Neural crest cell (in vitro differentiated cells): ENCODE measurements at places on chromosomes 16 and 17.

DNA sequence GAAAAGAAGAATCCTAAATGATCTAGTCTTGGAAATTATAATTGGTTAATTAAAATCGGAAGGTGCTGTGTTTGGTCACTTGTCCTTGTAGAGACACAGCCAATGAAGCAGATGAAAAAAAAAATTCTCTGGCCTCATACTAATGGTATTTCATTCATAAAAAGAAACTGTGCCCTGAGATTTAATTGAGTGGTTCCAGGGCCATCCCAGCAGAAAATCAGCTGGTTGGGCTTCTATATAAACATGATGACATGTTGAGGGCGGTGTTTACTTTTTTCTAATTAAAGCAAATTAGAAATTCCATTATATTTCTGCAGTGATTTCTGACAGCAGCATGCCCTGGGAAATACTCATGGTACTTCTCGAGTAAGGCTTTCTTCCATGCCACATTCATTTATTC lies 191.9 kb upstream of the KCNJ16 start:
- DNase-seq = no peak

- DNase-seq = peak; percentile 20
These were observed 542 bp downstream of the KLHL36 start for GRCh38 chr16:84648595-84649510.

GRCh38 chr17:55149485-55149884 lies 115.3 kb upstream of the HLF start:
- DNase-seq = no peak

- DNase-seq = no peak
These were observed 2.7 kb upstream of the CAPNS2 start for GRCh38 chr16:55563797-55564196.

DNA sequence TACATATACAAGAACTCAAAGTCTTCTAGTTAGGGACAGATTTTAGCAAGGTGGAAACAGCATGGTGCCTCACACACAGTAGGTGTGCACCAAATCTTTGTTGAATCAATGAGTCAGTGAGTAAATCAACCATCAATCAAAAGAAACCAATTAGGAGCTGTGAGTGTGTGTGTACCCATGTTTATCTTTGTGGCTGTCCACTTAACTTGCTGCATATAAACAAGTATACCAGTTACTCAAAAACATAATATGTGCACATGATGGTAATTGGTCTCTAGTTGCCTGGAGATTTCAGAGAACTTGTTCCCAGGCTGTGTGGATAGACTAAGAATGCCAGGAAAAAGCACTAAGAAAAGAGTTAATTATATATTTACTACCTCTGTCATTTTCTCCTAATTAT lies 272.2 kb upstream of the CCL2 start:
- DNase-seq = no peak

GRCh38 chr16:1610899-1611632 lies 806 bp downstream of the IFT140 start:
- no peak for DNase-seq

DNA sequence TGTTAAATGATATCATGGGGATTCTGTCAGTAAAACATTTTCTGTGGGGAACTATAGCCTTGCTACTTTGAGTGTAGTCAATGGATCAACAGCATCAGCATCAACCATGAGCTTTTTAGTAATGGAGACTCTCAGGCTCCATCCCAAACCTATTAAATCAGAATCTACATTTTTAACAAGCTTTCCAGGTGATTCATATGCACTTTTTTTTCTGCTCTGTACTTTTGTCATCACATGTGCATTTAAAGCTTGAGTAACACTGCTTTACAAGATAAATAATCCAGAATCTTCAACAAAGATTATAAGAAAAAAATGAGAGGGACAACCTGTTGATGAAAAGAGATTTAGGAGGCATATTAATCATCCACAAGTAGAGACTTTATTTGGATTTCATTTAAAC lies 23.5 kb downstream of the NUP93 start:
- no peak for DNase-seq

DNA sequence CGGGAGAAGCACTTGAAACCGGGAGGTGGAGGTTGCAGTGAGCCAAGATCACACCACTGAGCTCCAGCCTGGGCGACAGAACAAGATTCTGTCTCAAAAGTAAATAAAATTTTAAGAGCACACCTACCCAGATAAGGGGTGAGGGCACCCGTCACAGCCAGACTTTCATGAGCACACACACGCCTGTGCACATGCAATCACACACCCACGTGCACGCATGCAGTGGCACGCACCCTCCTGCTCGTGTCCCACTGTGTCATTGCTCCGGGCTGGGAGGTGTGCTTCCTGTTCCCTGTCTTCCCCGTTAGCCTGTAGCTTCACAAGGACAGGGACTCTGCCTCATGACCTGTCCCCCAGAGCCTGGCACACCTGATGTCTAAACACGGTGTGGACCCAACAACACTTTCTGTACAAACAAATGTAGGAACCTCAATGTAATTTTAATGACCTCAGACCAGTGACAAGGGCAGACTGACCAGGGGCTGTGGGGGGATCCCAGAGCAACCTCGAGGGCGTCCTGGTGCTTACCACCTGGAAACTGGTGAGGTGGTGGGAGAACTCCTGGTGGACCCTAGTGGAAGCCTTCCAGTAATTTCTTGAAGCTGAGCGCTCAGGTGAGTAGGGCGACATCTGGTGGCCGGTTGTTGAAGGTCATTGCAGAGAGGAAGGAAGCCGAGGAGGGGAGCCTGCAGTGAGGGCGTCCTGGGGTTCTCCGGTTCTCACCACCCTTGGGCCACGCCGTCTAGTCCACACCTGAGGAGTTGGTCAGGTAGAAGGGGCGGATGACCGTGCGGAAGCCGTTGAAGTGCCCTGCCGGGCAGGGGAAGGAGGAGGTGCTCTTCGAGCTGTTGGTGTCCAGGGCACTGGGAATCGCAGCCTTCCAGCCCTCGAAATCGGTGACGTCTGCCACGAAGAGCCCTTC lies 8.6 kb downstream of the LGALS3BP start:
- DNase-seq = peak; percentile 91

DNA sequence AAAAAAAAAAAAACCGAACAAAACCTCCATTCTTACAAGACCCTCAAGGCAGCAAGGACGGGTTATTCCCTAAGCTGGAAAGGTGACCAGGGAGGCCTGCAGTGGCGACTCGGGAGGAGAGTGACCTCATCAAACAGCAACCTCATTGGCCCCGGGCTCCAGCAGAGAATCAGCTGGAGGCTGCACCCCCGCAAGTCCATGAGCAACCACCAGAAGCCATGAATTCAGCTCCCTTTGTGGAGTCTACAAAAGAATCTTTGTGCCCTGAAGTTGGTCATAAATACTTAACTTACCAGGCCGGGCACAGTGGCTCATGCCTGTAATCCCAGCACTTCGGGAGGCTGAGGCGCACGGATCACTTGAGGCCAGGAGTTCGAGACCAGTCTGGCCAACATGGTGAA lies 80.9 kb upstream of the CREBBP start:
- DNase-seq = peak; percentile 30

DNA sequence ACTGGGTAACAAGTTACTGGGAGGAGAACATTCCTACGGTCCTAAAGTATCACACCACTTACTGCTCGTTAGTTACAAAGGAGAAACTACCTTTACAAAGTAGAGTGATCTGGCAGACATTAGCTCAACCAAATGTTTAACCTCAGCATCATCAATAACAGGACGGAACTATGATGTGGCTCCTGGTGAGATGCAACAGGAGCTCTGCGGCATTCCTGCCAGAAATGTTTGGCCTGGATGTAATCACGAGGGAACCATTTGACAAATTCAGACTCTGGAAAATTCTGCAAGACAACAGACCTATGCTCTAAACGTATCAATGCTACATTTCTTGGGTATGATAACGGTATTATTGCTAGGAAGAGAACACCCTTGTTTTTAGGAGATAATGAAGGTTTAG lies 80.4 kb downstream of the MRM3 start:
- no peak for DNase-seq

DNA sequence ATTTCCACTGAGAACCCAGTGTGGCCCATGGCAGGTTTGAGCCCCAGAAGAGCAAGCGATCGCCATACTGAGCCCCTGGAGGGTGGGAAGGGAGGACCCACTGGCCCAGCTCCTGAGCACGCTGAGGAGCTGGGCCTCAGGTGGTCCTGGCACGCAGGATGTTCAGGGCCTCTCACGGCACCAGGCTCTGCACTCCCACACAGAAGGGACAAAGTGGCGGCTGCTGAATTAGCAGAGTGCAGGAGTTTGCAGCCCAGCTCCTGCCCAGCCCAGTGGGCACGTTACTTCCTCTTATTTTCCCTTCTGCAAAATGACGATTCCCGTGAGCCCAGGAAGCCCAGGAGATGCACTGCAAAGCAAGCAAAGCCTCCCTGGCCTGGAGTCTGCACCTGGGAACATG lies 42.3 kb upstream of the MTSS2 start:
- DNase-seq = no peak

- DNase-seq = no peak
These were observed 7.3 kb downstream of the ABI3 start for GRCh38 chr17:49217651-49218413.

- no peak for DNase-seq
These were observed 308.2 kb upstream of the GOT2 start for GRCh38 chr16:59042301-59042700.

- DNase-seq = no peak
These were observed 13.3 kb downstream of the GGA2 start for GRCh38 chr16:23496821-23497542.

GRCh38 chr16:3698941-3699340 lies 18.4 kb downstream of the TRAP1 start:
- DNase-seq = no peak

DNA sequence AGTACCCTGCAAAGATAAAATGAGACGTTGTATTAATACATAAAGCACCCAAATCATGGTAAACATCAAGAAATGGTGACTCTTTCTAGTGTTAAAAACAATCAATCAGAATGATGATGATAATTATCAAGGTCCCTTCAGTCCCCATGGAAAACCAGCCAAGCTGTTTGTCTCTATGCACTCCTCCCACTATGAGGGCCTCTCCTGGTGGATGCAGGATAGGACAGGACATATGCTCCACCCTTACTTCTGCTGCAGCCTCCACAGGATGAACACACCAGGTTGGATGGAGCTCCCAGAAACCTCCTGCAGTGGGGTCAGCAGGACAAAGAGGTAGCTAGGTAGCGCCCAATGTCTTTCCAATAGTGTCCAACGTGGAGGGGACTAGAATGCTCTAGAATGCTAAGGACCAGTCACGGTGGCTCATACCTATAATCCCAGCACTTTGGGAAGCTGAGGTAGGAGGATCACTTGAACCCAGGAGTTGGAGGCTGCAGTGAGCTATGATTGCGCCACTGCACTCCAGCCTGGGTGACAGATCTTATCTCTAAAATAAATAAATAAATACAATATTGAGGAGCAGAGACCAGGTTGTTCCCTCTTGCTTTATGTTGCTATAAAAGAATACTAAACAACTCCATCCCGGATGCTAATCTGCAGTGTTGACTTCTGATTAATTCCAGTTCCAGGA lies 9.9 kb upstream of the KDM8 start:
- no peak for DNase-seq

DNA sequence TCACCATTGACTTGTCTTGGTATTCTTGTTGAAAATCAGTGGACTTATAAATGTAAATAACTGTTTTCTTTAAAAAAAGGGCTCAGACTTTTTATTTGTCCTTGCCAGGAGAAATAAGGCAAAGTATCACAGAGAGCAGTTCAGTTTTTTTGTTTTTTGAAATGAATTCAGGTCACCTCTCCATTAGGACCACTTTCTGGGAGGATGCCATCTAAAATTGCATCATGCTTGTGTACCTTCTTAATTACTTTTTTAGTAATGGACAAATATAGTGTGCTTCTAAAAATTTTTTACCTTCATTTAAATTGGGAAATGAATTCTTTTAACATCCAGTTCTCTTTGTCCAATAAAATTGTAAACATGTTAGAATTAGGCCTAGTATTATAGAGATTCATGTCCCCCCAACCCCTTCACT lies 210.0 kb downstream of the BCAS3 start:
- no peak for DNase-seq

GRCh38 chr17:55201308-55201932 lies 63.3 kb upstream of the HLF start:
- DNase-seq = no peak

- DNase-seq = no peak
These were observed 952.3 kb upstream of the GOT2 start for GRCh38 chr16:59686405-59686804.

DNA sequence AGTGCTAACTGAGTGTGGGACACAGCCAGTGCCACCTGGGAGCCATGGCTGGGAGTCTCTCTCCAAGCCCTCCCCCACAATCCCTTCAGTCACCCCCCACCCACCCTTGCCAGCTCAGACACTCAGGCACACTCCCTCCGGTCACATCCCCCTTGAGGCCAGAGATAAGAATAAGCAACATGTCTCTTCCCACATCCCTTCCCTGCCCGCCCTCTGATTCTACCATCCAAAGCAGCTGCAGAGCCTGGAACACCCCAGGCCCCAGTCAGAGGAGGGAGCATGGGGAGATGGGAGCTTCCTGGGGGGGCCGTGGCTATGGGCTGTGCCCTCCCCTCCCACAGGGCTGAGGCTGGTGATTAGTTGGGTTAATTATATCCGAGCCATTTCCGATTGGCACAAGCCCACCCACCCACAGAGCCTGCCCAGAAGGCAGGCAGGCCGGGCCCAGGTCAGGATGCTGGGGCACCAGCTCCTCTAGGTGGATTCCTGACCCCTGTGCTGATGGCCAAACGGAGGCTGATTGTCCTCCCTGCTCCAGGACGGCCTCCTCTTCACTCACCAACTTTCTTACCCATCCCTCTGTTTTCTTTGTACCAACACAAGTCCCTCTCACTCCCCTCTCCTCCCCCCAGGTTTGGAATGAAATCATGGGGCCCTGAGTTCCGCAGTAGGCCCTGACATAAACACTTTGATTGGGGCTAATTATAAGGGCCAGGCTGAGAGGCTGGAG lies 28.6 kb upstream of the MEIOC start:
- DNase-seq = no peak

DNA sequence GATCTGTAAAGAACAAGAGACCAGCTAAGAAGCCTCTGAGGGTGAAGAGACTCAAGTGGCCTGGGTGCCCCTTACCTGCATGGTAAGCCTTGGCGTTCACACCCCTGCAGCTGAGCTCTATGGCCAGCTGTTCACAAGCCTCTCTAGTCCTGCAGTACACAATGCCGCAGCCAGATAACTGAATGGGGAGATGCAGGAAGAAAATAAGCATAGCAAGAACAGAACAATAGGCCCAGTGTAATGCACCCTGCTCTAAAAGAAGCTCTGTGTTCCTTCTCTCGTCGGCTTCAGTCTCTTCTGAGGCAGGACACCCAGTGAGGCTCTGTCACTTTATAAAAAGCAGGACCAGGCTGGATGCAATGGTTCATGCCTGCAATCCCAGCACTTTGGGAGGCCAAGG lies 5.4 kb downstream of the RECQL5 start:
- peak; percentile 14 for DNase-seq
